Activated CD4-positive, alpha-beta T cell treated with anti-CD3 and anti-CD28 coated beads, Interleukin-2, amount 10 ng/mL, durations not matched to agents 7 days and 5 days (primary cell): ENCODE measurements at places on chromosomes 16 and 17.

GRCh38 chr16:56181401-56181800 lies 9.9 kb upstream of the GNAO1 start:
- DNase-seq: no peak

DNA sequence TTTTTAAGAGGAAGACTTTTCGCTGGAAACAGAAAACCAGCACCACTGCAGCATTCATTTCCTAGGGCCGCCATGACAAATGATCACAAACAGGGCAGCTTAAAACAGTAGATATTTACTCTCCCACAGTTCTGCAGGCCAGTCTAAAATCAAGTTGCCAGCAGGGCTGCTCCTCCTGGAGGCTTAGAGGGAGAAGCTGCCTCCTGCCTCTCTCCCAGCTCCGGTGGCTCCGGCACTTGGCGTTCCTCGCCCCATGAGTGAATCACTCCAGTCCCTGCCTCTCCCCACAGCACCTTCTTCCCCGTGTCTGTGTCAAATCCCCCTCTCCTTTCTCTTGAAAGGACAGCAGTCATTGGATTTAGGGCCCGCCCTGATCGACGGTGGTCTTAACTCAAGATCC lies 72.1 kb downstream of the SOCS1 start:
- no peak for DNase-seq

DNA sequence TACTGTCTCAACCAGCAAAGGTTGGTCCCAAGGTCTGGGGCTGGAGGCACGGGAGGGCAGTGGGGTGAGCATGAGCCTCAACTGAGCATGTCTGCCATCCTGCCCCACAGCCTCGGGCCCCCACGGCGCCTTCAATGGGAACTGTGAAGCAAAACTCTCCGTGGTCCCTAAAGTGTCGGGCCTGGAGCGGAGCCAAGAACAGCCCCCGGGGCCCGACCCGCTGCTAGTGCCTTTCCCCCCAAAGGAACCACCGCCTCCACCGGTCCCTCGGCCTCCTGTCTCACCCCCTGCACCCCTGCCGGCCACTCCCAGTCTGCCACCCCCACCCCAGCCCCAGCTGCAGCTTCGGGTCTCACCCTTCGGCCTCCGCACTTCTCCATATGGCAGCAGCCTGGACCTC lies 4.2 kb downstream of the FBRS start:
- no peak for DNase-seq

DNA sequence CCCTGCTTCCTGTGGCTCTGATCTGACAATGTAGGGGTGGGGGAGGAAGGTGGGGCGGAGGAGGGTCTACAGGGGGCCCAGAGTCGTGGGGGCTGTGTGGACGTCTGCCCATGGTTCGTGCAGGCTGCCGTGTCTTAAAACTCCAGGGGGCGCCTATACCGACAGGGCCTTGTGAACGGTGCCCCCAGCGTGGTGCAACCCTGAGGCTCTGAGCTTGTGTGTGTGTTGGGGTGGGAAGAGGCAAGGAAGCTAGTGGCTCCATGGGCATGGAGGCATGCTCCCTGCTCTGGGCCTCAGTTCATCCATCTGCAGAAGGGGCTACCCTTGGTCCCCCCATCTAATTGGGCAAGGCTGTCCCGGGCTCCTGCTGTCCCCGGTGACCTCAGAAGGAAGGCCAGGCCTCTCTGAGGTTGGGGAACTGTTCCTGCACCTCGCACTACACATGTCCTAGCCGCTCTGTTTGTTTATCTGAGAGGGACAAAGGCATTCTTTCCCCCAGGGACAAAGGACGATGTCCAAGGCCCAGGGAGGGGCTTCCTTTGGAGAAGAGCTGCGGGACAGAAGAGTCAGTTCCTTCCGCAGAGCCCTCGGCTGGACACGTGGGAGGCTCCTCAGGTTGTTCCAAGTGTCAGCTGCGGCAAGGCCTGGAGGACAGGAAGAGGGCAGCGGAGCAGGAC lies 13.5 kb downstream of the CA4 start:
- no peak for DNase-seq

GRCh38 chr16:85378145-85379040 lies 234.7 kb upstream of the GSE1 start:
- DNase-seq: no peak

DNA sequence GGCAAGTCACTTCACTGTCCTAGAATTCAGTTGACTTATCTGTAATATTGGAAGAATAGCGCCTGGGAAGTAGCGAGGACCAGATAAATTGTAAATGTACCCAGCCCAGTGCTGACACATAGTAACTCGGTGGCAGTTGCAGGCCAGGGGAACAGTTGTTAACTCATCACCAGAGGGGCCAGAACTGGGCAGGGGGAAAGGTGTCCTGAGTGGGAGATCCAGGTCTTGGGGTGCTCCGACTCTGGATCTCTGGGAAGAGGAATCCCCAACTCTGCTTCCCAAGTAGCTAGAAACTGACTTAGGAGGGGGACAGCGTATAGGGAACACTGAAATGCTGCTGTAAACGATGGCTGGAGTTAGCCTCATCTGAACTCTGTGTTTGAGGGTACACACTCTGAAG lies 23.0 kb downstream of the BCL7C start:
- no peak for DNase-seq

GRCh38 chr17:6279659-6280058 lies 155.3 kb downstream of the AIPL1 start:
- no peak for DNase-seq

DNA sequence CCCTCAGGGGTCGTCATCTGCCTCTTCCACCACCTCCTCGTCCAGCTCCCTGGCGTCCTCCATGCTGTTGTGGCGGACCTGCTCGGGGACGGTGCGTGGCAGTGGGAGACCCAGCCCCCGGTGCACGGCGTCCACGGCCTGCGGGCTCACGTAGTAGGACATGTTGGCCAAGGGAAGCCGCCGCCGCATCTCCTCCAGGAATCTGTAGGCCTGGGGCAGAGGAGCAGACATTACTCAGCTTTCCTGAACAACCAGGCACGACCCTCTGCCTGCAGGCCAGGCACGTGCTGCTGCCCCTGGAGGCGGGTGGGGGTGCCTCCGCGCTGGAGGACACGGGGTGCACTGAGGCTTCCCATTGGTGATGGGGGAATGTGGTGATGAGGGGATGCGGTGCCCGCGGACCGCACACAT lies 17.8 kb downstream of the TELO2 start:
- no peak for DNase-seq

GRCh38 chr17:9158544-9159452 lies 137.5 kb downstream of the NTN1 start:
- DNase-seq: no peak

- DNase-seq: no peak
These were observed 219.7 kb downstream of the TMEM114 start for GRCh38 chr16:8370374-8371270.

GRCh38 chr16:57637424-57637823 lies 9.0 kb downstream of the ADGRG1 start:
- no peak for DNase-seq

- DNase-seq: peak; percentile 54
These were observed 858 bp downstream of the MMD start for GRCh38 chr17:55420776-55421178.

DNA sequence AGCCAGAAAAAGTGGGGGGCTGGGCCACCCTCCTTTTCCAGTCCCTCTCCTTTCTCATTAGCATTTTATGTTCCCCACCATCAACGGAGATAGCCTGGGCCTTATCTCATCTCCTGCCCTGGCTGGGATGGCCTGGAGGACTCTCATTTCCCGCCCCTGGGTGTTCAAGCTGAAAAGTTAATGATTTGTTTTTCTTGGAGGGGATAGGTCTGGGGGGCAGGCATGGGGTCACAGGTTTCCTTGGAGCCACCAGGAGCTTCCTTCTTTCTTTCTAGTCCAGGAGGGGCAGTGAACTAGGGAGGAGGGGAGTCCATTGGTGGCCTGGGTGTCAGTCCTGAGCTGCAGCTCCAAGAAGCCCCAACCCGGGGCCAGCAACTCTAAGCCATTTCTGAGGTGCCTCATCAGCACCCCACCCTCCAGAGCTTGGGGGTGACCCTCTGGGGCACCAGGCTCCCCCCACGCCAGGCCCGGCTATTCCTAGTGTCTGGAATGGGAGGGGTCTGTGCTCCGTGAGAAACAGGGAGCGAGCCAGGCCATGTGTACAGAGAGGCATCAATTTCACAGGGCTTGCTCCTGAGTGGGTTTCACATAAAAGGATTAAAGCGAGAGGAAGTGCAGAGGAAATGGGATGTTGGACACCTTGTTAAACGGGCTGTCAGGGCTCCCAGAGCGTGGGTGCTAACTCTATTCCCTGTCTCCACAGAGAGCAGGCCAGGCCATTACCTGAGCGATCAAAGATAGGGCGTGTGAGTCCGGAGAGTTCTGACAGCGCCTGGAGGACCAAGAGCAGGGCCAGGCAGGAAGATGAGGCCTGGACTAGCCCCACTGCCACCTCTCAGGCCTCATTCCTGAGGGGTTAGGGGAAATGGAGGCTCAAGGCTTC lies 90.6 kb upstream of the LHX1 start:
- DNase-seq: no peak

DNA sequence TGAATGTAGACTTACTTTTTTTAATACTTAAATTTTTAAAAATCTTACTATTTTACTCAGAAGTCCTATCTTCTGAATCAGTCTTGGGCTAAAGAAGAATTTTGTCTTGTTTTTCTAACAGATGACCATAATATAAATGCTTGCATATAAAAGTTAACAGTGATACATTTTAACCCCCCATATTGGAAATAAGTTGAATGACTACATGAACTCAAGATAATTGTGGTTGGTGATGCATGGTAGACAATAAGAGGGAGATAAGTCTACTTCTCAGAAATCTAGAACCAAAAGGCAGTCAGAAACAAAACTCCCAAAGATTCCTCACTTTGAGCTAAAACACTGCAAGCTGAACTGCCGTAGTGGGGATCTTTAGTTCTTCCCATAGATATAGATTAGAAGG lies 868.4 kb upstream of the SOX9 start:
- no peak for DNase-seq

GRCh38 chr16:82081264-82081663 lies 46.2 kb downstream of the HSD17B2 start:
- DNase-seq: no peak

- DNase-seq: peak; percentile 26
These were observed 43.2 kb upstream of the DNAJA2 start for GRCh38 chr16:47016700-47017133.

- no peak for DNase-seq
These were observed 22.9 kb downstream of the ANKRD40 start for GRCh38 chr17:50684612-50685333.

DNA sequence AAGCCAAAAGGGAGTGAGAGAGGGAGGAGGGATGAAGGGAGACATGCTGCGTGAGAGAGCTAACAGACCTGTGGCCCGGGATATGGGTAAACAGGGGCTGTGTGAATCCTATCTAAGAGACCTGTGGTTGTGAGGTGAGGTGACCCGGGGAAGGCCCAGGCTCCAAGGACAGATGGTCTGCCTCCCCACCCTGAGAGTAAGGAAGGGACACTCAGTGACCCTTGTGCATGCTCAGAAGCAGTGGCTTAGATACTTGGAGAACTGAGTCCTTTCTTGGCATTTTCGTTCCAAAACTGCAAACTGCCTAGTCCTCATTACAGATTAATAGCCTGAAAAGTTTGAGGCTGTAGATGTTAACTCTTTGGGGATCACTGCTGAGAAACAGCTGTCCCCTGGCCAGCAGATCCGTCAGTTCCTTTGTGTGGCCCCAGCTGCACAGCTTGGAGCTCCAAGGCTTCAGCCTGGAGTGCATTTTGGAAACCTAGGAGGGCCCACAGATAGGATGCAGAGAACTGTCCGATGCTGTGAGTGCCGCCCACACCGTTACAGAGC lies 121.6 kb downstream of the SMG6 start:
- DNase-seq: no peak

DNA sequence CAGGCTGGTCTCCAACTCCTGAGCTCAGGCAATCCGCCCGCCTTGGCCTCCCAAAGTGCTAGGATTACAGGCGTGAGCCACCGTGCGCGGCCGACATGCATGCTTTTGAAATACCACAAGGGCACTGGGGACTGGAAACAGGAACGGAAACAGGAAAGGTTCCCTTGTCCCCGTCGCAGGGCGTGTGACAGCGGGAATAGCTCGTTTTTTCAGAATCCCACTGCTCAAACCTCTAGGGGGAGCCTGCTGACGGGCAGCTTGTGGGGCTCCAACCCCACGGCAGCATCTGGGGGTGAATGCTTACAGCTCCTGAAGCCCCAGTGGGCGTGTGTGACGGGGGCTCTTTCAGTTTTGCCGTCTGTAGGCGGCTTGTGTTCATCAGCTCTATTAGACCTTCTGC lies 18.8 kb upstream of the ASGR2 start:
- no peak for DNase-seq

GRCh38 chr17:40344421-40345160 lies 19.9 kb downstream of the GJD3 start:
- no peak for DNase-seq

- DNase-seq: no peak
These were observed 8.0 kb upstream of the UNK start for GRCh38 chr17:75776386-75777295.

- no peak for DNase-seq
These were observed 342.2 kb upstream of the DYNLRB2 start for GRCh38 chr16:80198311-80199299.

DNA sequence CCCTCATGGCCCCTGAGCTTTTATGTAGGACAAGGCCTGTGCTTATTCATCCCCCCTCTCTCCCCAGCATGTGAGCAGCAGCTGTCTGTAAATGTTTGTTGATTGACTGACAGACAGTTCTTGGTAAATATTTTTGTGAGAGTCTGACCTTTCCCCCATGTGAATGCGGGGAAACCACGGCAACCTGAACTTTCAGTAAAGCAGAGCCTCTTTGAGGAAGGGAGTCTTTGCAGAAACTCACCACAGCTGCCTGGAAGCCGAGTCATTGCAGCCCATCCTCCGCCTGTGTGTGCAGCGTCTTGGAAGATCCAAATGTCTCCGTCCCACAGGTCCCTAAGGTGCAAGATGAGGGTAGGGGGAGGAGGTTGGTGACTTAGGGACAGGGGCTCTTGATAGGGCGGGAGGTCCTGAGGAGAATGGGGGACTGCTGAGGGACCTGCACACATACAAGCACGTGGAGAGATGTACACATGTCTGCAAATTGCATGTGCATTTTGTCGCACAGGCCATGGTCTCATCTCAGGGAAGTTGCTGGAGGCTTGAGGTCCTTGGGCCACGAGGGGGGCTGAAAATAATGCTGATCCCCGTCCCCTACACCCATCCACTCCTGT lies 23.0 kb upstream of the IL21R start:
- DNase-seq: peak; percentile 43

GRCh38 chr17:16061631-16062030 lies 62.0 kb downstream of the TTC19 start:
- DNase-seq: no peak
